Activated T-cell treated with anti-CD3 and anti-CD28 coated beads, Interleukin-2, amount 50 U/mL, for 72 hours (primary cell): ENCODE measurements at places on chromosomes 12 and 14. TPM values are rescaled to one million over a fixed set of nuclear protein-coding genes. Genes with fewer than 3 reads are reported as not detected.

DNA sequence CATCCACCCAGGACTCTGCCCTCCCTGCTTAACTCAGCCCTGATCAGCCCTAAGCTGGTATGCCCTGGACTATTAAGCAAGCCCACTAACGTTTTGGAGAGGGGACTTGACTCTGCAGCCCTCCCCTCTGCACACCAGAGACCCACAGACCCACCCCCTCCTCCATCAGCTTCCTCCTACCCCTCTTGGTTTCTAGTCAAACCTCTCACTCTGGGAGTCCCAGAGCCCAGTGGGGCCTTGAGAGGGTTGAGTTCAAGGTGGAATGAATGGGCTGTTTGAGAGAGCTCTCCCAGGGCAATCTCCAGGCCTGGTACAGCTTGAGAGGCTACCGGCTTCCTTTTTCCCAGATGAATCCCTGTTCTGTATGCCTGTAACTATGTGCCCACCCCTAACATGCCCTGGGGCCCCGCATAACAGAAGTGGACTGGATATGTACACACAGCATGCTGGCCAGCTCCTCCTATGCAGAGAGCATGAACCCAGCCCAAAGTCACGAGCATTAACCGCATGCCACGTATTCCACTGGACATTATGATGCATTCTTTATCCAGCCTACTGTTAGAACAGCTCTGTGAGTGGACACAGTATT is 43.6 kb downstream of the IRF2BPL start:
- H3K4me3 ChIP-seq = no peak overlapping the region
- H3K27me3 ChIP-seq = no peaks in the 10 kb centered on the region
- H3K36me3 ChIP-seq = peaks cover 3% of the 10 kb centered on the region
- no peak overlapping the region for H3K27ac ChIP-seq
- no peak for DNase-seq
- peaks cover 8% of the 10 kb centered on the region for H3K4me1 ChIP-seq

DNA sequence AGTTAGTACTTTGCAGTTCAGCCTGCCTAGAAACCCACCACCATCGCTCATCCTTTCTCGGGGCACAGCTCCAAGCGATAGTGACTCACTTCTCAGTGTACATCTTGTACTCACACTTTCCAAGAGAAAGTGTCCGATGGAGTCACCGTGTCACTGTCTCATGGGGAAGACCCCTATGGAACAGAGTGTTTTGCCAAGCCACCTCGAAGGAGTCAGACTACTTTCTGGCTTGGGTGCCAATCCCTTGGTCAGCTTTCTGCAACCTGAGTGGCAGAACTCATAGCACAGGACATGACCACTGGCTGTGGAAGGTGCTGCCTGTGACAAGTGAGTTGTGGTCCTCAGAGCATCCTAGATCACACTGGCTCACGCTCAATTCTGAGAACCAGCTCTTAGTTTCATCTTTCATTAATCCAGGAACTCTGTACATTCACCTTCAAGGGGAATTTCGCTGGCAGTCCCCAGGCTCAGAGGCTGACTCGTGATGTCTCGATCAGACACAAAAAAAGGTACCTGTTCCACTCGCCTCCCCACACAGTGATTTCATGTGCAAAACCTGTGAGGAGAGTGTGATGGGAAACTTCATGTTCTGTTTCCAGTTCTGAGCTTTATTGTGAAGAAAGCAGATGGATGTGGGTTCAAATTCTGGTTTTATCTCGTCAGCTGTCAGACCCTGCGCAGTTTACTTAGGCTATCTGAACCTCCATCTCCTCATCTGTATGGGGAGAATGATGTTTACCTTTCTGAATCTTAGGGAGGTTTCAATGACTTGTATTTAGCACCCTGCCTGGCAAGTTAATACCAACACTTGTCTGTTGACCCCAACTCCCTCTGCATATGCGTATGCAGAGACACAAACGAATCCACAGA is 127.3 kb upstream of the CCND2 start:
- peak; percentile 84 for DNase-seq
- no peaks in the 10 kb centered on the region for H3K27me3 ChIP-seq
- H3K4me3 ChIP-seq = peak overlapping the region; percentile 80
- peaks cover 99% of the 10 kb centered on the region for H3K4me1 ChIP-seq
- H3K36me3 ChIP-seq = peaks cover 3% of the 10 kb centered on the region

- peak overlapping the region; percentile 69 for H3K4me3 ChIP-seq
- H3K27ac ChIP-seq = peak overlapping the region; percentile 75
- peaks cover 9% of the 10 kb centered on the region for H3K36me3 ChIP-seq
Observed at GRCh38 chr14:102774391-102775153, 2.7 kb upstream of the TRAF3 start.

- H3K27me3 ChIP-seq = peaks cover 2% of the 10 kb centered on the region
- H3K4me3 ChIP-seq = no peak overlapping the region
- H3K27ac ChIP-seq = no peak overlapping the region
- H3K4me1 ChIP-seq = peaks cover 12% of the 10 kb centered on the region
- no peak for DNase-seq
- no peaks in the 10 kb centered on the region for H3K36me3 ChIP-seq
Observed at GRCh38 chr14:23141706-23142444, 22.8 kb upstream of the CEBPE start.

The TAS2R50 gene
- 1.2 TPM for total RNA-seq

- DNase-seq = no peak
- no peak overlapping the region for H3K4me3 ChIP-seq
- H3K36me3 ChIP-seq = no peaks in the 10 kb centered on the region
- H3K4me1 ChIP-seq = peaks cover 27% of the 10 kb centered on the region
Observed at GRCh38 chr12:92233346-92234015, 87.8 kb upstream of the BTG1 start.
